Thymus (tissue), 14 donors: ENCODE measurements at places on chromosomes 4 and X.
A peak's percentile ranks its signal among the peaks of the same experiment; 100 is the strongest.

GRCh38 chr4:109820563-109820962 lies 5.0 kb downstream of the GAR1 start:
- H3K4me1 ChIP-seq, result peaks cover 8% of the 10 kb centered on the region
- H3K27ac ChIP-seq, result no peak overlapping the region
- no peak overlapping the region for H3K4me3 ChIP-seq

- DNase-seq, result peak; percentile 88
- no peaks in the 10 kb centered on the region for H3K4me1 ChIP-seq
- peaks cover 7% of the 10 kb centered on the region for H3K36me3 ChIP-seq
- peak overlapping the region; percentile 73 for H3K4me3 ChIP-seq
Observed at GRCh38 chrX:11758400-11759171, 549 bp downstream of the MSL3 start.

- no peak for DNase-seq
- H3K36me3 ChIP-seq, result no peaks in the 10 kb centered on the region
- peaks cover 34% of the 10 kb centered on the region for H3K4me1 ChIP-seq
- peak overlapping the region; percentile 7 for H3K4me3 ChIP-seq
- no peaks in the 10 kb centered on the region for H3K27me3 ChIP-seq
Observed at GRCh38 chr4:108601106-108601505, 19.3 kb upstream of the RPL34 start.

GRCh38 chr4:76457885-76458284 lies 22.9 kb downstream of the SHROOM3 start:
- no peak overlapping the region for H3K27ac ChIP-seq
- H3K27me3 ChIP-seq, result no peaks in the 10 kb centered on the region
- no peak overlapping the region for H3K4me3 ChIP-seq
- no peaks in the 10 kb centered on the region for H3K4me1 ChIP-seq

DNA sequence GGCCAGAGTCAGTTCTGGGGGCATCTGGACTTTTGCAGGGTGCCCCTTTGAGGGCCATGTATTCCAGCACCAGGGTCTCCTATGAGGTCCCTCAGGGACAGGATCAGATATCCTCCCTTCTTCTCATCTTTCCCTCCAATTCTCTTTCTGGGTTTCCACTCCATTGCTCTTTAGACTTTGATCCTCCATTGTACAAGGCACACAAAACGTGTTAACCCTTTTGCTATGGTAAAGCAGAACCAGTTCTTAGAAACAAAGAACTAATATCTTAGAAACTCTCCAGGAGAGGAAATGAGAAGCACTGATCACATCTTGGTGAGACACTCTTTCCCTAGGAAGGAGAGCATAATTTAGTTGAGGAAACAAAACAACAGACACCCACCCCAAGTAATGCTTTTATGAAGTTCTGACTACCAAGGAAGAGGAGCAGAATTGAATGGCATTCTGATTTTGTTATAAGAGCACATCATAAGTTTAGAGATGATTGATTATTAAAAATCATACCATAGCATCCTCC lies 200.7 kb upstream of the NPY2R start:
- H3K4me3 ChIP-seq, result no peak overlapping the region
- H3K27me3 ChIP-seq, result no peaks in the 10 kb centered on the region
- H3K27ac ChIP-seq, result no peak overlapping the region
- no peaks in the 10 kb centered on the region for H3K4me1 ChIP-seq

- no peak overlapping the region for H3K4me3 ChIP-seq
- no peak for DNase-seq
- H3K27ac ChIP-seq, result no peak overlapping the region
- H3K4me1 ChIP-seq, result no peaks in the 10 kb centered on the region
Observed at GRCh38 chrX:69060631-69061408, 104.4 kb downstream of the PJA1 start.
